ENCODE measurements at places on chromosomes 11 and 22.

DNA sequence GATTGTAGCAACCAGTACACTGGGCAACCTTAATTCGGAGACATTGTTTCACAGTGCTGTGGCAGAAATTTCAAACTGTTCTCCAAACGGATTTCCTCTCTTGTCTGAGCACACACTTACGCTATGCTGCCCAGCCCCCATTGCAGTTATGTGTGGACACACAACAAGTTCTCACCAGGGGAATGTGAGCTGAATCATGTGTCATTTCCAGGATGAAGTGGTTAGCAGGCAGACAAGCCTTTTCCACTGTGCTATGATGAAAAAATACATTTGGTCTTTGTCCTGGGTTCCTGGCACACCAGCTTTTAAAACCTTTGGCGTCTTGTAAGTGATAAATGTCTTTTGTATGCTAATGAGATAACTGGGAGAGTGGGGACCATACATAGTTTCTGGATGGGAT lies 46.9 kb upstream of the SYT9 start:
- DNase-seq, result no peak

DNA sequence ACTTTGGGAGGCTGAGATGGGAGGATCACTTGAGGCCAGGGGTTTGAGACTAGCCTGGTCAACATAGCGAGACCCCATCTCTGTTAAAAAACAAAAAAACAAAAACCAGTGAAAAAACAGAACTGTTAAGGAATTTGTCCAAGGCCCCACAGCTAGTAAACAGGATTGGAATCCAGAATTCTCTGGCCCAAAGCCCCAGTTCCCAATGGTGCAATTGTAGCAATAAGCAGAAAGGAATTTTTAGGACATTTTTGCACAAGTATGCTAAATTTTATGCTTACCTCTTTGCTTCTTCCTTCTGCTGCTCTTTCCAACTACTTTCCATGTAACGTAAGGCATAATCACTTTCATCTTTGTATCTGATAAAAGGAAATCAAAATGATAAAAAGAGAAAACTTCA lies 11.6 kb downstream of the MISFA start:
- no peak for DNase-seq

DNA sequence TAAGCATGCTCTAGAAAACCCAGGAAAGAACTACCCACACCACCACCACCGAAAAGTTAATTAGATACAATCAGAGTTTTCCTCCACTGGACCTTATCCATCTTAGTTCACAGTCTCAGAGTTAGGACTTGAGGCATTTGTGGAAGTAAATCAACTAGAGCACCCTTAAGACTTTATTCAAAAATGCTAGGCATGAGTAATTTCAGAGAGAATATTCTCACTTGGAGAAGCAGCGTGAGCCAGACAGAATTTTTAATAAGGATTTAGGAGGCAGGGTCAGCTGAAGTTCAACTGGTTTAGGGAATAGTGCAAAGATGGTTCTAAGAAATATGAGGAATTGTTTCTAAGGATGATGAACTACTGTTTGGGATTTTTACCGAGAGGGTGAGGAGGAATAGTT lies 1.2 kb upstream of the OLFML1 start:
- no peak for DNase-seq

DNA sequence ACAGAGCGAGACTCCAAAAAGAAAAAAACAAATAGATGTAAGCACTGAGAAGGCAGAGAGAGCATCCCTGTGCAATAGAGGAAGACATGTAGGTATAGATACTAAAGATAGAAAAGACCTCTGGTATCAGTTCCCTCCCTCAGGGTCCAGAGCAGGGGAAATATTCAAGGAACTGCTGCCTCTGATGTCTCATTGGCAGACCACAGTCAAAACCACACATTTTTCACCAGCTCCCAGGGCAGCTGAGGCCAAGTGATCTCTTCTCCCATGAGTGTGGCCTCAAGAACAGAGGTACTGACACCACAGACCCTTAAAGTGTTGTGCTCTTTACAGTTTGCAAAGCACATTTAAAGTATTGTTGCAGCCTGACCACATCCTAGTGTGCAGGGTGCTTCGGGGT lies 288.5 kb downstream of the NTM start:
- no peak for DNase-seq

DNA sequence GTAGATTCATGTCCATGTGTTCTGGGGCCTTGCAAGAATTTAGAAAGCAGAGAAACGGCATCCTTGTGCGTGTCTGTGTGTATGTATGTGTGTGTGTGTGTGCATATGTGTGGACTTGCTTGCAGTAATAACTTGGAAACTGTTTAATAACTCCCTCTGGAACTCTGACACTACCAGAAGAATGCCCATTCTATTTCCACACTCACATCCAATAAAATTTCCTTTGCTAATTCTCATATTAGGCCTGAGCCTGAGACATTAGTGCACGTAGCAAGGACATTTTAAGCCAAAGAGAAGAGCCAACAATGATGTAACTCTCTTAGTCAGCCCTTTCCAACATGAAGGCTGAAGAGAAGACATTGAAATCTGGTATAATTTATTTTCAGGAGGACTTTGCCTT lies 3.2 kb downstream of the OR4D6 start:
- DNase-seq, result no peak

- no peak for DNase-seq
These were observed 614 bp downstream of the SELENOM start for GRCh38 chr22:31106731-31107177.

DNA sequence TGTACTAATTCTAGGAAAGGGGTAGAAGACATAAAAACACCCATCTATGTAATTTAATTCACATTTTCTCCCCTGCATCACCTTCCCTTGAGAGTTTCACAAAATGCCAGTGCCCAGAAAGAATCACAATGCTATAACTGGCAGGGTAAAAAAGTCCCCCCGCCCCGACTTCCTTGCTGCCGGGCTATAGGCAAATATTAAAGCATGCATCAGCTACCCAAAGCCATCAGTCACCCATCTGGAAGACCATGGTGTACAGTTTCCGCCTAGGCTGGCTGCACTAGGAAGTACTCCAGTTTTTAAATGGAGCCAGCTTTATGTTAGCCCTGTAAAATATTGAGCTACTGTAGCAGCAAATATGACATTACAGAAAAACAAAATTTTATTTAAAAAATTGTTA lies 67.8 kb downstream of the ST14 start:
- DNase-seq, result no peak

DNA sequence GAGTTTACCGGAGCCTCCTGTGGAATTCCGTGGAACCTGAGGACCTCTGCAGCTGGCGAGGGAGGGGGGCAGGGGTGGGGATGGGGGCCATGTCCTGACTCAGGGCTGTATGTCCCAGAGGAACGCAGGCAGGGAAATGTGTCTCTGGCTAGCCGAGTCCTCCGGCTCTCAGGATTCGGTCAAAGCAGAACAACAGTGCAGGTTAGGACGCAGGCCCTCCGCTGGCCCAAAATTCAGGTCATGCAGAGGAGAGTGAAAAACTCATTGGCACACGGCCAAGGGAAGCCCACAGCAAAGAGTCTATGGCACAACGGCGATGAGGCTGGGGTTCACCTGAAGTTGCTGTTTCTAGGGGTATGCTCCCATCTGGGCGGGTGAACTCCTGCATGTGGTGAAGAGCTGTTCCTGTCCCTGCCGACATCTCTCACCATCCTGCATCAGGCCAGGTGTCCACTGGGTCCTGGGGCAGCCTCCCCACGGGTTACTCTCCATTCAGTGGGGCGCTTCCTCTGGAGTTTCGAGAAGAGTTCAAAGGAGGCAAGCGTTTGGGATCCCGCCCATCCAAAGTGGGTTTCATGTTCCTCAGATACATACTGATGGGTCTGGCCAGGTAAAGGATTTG lies 1055.3 kb downstream of the BRD1 start:
- no peak for DNase-seq

DNA sequence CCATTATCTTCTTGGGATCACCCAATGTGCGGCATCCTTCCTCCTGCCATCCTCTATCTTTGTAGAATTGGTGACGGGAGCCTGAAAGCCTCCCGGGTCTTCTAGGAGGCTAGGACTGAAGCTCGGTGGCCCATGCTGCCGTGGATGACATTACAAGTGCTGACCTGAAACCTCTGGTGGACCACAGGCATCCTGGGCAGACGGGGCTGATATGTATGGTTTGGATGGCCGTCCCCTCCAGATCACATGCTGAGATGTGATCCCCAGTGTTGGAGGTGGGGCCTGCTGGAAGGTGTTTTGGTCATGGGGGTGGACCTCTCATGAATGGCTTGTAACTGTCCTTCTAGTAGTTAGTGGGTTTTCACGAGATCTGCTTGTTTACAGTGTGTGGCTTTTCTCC lies 1525.8 kb downstream of the BRD1 start:
- no peak for DNase-seq

- no peak for DNase-seq
These were observed 803.2 kb downstream of the TBC1D22A start for GRCh38 chr22:47565607-47566006.

- DNase-seq, result peak; percentile 80
These were observed 2.7 kb downstream of the MAJIN start for GRCh38 chr11:64969209-64969608.

DNA sequence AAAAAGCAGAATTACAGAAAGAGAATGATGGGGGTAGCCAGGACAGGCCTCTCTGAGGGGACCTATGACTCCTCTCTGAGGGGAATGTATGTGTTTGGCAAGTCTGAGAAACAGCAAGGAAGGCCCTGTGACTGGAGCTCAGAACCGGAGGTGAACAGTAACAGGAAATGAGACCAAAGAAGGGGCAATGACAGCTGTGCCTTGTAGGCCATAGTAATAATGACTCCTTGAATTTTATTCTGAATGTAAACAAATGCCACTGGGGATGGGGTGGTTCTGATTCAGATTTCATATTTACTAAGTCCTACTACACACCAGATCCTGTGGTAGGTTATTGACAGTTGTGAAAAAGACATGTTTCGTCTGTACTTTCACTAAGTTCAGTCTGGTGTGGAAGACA lies 52.8 kb upstream of the APOA1 start:
- DNase-seq, result no peak

DNA sequence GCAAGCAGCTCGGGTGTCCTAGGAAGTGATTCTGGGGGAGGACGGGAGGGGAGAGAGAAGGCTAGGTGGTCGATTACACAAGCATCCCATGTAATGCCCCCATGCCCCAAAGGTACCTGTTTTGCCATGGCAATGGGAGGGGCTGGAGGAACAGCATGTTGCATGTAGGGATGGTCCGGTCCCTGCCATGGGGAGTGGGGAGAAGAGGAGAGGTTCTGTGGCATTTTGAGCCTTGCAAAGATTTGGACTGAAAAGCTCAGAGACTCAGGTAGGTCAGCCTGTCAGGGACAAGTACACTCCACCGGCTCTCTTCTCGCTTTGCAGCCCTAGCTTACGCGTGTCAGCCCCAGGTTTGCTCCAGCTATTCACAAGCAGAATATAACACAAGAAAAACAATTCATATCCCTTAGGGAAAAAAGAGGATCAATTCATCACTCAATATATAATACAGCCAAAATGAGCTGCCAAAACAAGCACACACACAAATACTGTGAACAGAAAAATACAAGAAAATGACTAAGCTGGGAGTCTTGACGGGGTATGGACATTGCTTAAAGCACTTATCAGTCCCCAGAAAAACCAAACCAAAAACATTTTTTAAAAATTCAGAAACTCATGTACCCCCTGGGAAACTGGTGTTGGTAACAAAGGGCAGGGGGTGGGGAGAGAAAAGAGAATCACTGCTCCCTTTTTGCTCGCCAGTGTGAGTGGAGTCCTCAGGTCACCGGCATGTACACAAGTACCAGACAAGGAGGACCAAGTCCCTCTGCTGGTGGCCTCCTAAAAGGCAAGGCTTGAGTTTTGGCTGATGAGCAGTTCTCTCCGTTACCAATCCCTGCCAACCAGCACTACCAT lies 21.6 kb downstream of the APOL5 start:
- DNase-seq, result peak; percentile 20

GRCh38 chr11:61973476-61974162 lies 6.2 kb upstream of the FTH1 start:
- DNase-seq, result no peak

- no peak for DNase-seq
These were observed 58.4 kb downstream of the EFCAB6 start for GRCh38 chr22:43753688-43754087.

DNA sequence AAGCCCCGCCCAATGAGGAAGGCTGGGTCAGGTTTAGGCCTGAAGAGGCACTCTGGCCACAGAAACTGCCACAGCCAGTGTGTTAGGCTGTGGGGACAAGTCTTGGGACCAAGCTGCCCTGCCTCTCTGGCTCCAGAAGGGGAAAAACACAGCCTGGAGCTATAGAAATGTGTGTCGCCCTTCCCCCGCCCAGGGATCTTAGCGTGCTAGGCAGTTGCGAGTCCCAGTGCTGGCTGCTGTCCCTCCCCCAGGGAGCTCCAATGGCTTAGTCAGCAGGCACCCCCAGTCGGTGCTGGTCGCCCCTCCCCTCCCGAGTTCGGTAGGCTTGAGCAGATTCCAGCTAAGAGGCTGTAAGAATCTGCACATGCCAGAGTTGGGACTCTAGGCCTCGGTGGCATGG lies 99.5 kb upstream of the API5 start:
- DNase-seq, result no peak

GRCh38 chr11:58028687-58029411 lies 1.9 kb upstream of the OR6Q1 start:
- no peak for DNase-seq

- peak; percentile 37 for DNase-seq
These were observed 667 bp downstream of the RAB6A start for GRCh38 chr11:73760135-73760678.

DNA sequence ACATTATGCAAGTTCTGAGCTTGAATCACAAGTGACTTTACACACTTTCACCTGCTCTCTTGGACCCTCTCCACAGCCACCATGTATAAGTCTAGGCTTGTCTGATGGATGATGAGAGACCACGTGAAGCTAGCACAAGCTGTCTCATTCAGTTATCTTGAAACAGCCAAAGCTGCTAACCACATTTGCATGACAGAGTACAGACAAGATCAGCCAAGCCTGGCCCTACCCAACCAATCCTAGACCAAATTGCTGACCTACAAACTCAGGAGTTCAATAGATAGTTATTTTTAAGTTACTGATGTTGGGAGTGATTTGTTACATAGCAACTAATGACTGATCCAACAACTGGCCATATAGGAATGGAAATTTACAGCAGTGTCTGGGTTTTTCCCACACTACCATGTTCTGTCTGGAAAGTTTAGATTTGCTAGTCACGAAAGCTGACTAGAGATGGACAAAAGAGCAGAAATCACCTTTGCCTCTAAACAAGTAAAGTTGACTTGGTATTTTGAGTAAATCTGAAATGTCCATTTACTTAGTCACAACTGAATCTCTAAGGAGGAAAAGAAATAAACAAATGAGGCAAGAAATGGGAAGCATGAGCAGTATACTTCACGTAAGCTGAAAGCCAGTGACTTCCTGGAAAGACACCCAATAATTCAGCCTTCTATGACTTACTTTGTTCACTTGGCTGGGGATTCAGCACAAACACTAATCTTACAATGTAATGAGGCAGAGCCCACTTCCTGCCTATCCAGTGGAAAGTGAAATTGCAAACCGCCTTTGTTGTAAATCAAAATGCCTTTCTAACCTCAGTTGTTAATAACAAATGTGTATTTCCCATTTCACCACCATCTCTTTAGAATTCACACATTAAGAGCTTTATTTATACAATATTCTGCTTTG lies 101.7 kb downstream of the FAM181B start:
- no peak for DNase-seq

- no peak for DNase-seq
These were observed 103.7 kb downstream of the PICALM start for GRCh38 chr11:85965202-85965601.

GRCh38 chr11:33663121-33663520 lies 37.5 kb downstream of the C11orf91 start:
- peak; percentile 84 for DNase-seq

GRCh38 chr11:45108070-45109064 lies 38.1 kb upstream of the PRDM11 start:
- DNase-seq, result no peak

Measured in cerebellum (tissue), 4 donors.